Glomerular endothelial cell (primary cell): ENCODE measurements at places on chromosomes 5 and 9.

GRCh38 chr5:172119921-172120688 is 67.9 kb downstream of the STK10 start:
- no peak for DNase-seq

- no peak for DNase-seq
Measured at GRCh38 chr5:71922584-71923106, 184.6 kb upstream of the MAP1B start.

- DNase-seq: no peak
Measured at GRCh38 chr5:116507051-116507537, 67.5 kb downstream of the SEMA6A start.

DNA sequence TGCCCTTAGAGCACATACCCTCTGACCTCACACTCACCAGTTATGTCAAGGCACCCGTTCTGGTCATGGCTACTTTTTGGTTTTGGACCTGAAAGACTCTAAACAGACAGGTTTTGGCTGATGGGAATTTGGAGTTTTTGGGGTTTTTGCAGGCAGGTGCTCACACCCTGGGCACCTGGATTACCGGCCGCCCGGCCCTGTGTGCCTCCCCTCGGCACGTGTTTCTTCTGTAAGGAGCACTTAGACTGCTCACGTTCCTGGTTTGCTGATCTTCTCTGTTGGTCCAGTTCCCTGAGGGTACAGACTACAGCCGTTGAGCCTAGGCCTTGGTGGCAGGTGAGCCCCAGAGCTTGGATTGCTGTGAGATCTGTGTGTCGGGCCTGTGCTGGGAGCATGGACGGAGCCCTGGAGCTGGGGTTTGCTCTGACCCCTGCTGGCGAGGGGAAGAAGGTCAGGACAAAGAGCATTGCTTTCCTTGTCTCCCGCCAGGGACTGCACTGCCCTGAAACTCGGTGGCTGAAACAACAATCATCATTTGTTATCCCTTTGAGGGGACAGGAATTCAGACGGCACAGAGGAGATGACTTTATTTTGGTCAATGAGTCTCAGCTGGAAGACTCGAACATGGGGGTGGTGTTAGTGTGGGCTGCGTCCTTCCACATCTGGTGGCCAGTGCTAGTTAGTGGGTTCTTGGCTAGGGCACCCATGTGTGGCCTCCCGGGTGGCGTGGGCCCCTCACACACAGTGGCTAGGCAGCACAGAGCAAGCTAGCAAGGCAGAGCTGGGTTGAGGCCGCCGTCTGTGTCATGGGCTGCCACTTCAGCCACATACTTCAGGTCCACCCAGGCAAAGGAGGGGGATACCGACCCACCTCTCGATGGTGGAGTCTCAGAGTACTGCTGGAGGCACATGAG is 76.4 kb downstream of the EHMT1 start:
- DNase-seq: no peak

- DNase-seq: no peak
Measured at GRCh38 chr5:141636413-141637122, at the start of the genes HDAC3 and RELL2. HDAC3 (minus strand) TSS chr5:141636849; CDS start chr5:141636790, 59 bp downstream. RELL2 (plus strand) TSS chr5:141636997; CDS start chr5:141638226, 1,229 bp downstream.

DNA sequence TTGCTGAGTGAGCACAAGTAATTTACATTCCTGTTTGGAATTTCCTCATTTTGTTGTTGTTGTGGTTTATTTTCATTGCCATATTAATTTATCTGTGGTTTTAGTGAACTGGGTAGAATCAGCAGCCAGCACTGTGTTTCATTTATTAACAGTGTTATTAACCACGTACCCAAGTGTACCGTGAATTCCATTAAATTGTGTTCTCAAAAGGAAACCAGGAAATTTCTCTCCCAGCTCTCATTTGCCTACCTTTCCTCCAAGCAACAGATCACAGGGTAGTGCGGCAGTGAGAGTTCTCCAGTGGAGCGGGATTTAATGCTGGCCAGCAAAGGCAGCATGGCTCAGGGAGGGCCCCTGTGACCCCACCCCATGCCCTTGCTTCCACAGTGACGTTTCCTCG is 54.6 kb downstream of the MVB12B start:
- DNase-seq: no peak

- no peak for DNase-seq
Measured at GRCh38 chr5:118675247-118675646, 313.1 kb downstream of the DTWD2 start.

DNA sequence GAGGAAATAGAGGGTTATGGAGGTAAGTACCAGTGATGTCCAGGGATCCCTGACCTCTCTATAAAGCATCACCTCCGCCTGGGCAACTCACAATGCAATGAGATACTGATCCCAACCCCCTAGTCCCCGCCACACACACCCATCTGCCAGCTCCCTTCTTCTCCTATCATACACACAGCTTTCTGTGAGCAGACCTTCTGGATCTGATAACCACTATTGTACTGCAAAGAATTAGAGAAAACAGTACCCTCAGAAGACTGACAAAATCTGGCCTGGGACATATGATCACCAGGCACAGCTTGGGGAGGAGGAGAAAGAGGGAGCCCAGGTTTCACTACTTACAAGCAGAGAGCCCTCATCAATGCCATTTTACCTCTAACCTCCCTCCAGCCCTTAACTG is 249.0 kb downstream of the SEC61B start:
- no peak for DNase-seq
